ENCODE measurements at places on chromosomes 7 and 10. TPM values are rescaled to one million over a fixed set of nuclear protein-coding genes. Genes with fewer than 3 reads are reported as not detected.

DNA sequence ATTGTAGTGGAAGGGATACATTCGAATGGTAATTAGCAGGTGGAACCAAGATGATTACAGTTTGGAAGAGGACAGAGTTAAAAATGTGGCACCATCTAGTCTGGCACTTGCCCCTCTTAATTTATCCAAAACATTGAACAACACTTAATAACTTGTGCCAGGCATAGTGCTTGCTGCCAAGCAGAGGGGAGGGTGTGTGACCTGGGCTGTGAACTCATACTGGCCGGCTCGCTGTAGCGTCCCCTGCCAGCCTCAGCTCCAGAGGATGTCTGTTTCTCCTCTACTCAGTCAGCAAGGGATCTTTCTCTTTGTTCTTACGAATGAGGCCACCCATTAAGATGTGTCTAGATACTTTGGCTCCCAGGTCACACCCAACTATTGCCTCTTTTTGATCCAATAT lies 179.4 kb upstream of the INHBA start:
- H3K4me3 ChIP-seq: no peak overlapping the region
- no peak overlapping the region for H3K27ac ChIP-seq
- no peaks in the 10 kb centered on the region for H3K27me3 ChIP-seq
- H3K4me1 ChIP-seq: peaks cover 17% of the 10 kb centered on the region
- DNase-seq: no peak

DNA sequence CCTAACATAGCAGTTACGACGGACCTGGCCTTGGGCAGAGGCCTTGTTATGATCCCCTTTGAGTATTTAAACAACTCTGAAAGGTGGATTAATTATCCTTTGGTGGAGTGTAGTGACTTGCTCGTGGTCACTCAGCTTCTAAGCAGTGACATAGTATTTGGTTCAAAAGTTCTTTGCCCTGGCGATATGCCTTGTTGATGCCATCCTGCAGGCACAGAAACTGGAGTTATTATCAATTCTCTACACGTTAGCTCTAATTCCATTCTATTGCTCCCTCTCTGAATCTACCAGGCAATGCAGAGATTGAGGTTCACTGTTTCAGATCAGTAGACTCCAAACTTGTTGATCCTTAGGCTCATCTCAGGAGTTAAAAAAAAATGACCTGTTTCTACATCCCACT lies 32.5 kb upstream of the ELMO1 start:
- DNase-seq: no peak
- H3K4me3 ChIP-seq: no peak overlapping the region
- peaks cover 2% of the 10 kb centered on the region for H3K4me1 ChIP-seq
- H3K27ac ChIP-seq: no peak overlapping the region

- no peak overlapping the region for H3K4me3 ChIP-seq
- H3K4me1 ChIP-seq: no peaks in the 10 kb centered on the region
- DNase-seq: no peak
Measured at GRCh38 chr10:78442836-78443550, 409.3 kb downstream of the RPS24 start.

DNA sequence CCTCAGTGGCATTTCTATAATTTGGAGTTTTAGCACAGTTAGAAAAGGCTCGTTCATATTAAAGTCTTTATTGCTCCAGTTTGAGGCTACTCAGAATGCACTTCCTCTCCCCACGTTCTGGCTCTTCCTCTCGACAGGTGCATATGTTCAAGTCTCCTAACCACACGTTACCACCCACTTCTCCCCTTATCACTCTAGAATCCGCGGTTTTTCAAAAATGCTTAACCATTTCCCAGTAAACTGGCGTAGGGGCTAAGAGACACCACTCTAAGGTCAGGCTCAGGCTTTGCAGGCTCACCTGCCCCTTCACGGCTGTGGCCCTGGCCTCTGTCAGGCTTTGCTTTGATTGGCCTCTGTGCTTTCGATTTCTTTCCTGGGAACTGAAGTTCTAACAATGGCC lies 383.6 kb downstream of the GLRX3 start:
- no peak overlapping the region for H3K27ac ChIP-seq
- H3K27me3 ChIP-seq: no peaks in the 10 kb centered on the region
- H3K36me3 ChIP-seq: no peaks in the 10 kb centered on the region
- no peaks in the 10 kb centered on the region for H3K4me1 ChIP-seq

DNA sequence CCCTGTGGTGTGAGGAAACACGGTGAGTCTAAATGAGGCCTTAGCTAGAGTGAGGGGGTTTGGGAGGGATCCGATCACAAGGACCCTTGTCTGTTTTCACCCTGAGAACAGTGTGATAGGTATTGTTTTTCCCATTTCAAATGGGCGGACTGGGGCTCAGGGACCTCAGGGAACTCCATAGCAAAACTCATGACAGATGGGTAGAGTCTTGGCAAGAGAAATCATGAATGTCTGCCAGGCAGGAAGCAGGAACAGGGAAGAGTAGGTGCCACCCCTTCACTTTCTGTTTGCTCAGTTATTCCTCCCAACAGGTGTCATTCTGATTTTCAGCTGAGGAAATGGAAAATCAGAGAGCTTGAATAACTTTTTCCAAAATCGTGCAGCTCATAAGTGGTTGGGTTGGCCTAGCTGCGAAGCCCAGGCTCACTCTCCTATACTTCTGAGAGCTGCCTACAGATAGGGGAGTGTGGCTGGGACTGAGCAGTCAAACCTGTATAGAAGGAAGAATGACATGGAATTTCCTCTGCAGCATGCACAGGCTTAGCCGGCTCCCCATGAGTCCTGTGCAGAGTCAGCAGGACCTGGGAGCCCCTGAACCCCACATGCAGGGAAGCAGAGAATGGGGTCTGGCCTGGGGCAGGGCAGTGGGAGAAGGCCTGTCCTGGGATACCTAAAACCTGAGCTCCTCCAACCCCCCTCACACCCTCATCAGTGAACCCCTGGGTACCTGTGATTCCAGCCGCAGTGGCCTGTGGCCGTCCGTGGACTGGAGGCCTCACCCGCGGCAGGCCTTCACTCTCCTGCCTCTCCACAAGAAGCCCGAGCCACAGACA lies 17.6 kb upstream of the C10orf105 start:
- no peak for DNase-seq
- no peaks in the 10 kb centered on the region for H3K36me3 ChIP-seq
- H3K4me3 ChIP-seq: no peak overlapping the region
- peaks cover 57% of the 10 kb centered on the region for H3K4me1 ChIP-seq
- peak overlapping the region; percentile 44 for H3K27ac ChIP-seq

DNA sequence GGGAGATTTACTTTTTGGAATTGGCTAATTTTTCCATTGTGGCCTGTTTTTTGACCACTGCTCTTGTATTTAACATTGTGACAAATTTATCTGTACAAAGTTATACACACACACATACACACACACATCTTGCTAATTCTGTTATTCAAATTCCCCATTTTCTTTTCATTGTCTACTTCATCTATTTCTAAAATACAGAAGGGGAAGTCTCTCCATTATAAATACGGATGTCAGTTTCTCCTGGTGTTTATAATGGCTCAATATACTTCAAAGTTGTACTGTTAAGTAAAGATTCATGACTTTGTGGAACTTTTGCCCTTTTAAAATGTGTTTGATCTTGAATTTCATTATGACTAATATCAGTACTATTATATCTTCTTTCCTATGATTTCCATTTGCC lies 81.0 kb downstream of the CNOT4 start:
- DNase-seq: no peak
- peaks cover 5% of the 10 kb centered on the region for H3K4me1 ChIP-seq
- H3K27ac ChIP-seq: no peak overlapping the region
- H3K4me3 ChIP-seq: no peak overlapping the region

DNA sequence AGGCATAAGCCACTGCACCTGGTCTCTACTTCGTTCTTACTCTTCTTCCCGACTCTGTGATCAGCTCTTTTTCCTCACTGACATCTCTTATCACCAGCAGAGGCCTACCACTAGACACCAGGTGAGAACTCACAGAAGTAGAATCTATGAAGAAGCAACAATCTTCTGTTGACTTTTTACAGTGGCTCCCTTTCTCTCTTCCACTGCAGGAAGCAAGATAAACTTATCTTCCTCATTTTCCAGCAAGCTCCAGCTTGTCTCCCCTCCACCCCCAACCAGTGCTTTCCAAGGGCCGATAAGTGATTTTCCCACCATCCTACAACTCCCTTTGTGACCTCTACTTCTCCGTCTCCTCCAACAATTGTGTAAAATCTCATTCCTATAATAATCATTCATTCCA lies 45.5 kb downstream of the TLX1 start:
- H3K27me3 ChIP-seq: peaks cover 23% of the 10 kb centered on the region
- H3K27ac ChIP-seq: no peak overlapping the region

- peaks cover 6% of the 10 kb centered on the region for H3K4me1 ChIP-seq
- H3K27ac ChIP-seq: no peak overlapping the region
- H3K36me3 ChIP-seq: no peaks in the 10 kb centered on the region
- no peak for DNase-seq
- H3K4me3 ChIP-seq: no peak overlapping the region
Measured at GRCh38 chr10:17743437-17743836, 8.6 kb upstream of the TMEM236 start.

DNA sequence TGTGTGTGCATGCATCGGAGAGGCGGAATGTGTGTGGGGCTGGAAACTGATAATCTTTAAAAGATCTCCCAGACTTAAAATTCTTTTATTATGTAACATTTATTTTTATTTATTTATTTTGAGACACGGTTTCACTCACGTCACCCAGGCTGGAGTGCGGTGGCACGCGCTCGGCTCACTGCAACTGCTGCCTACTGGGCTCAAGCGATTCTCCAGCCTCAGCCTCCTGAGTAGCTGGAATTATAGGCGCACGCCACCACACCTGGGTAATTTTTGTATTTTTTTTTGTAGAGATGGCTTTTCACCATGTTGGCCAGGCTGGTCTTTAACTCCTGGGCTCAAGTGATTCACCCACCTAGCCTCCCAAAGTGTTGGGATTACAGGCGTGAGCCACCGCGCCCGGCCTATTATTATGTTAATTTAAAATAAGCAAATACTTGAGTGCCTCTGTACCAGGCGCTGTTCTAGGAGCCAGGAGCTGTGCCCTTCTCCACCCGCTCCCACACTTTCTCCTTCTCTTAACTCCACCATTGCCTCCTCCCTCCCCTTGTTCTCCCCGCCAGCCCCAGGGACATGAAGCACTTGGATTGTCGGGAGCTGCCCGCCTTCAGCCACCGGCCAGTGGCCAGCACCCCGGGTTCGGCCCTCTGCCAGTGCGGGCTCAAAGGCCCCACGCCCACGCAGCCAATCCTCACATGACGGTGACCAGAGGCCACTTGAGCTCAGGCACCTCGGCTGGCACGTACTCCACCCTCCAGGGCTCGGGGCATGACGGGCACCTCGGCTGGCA lies 163.6 kb downstream of the DNAJB6 start:
- no peak overlapping the region for H3K4me3 ChIP-seq
- H3K27ac ChIP-seq: no peak overlapping the region
- no peaks in the 10 kb centered on the region for H3K36me3 ChIP-seq
- no peak for DNase-seq

GRCh38 chr10:91311601-91312381 lies 91.3 kb downstream of the PCGF5 start:
- no peak overlapping the region for H3K4me3 ChIP-seq
- DNase-seq: no peak
- H3K27ac ChIP-seq: no peak overlapping the region
- H3K27me3 ChIP-seq: no peaks in the 10 kb centered on the region
- H3K36me3 ChIP-seq: no peaks in the 10 kb centered on the region

GRCh38 chr10:11687779-11688447 lies 54.3 kb upstream of the ECHDC3 start:
- DNase-seq: no peak
- no peaks in the 10 kb centered on the region for H3K36me3 ChIP-seq
- H3K4me1 ChIP-seq: peaks cover 39% of the 10 kb centered on the region
- H3K27ac ChIP-seq: peak overlapping the region; percentile 59

GRCh38 chr7:29204491-29205272 lies 10.1 kb downstream of the CHN2 start:
- no peaks in the 10 kb centered on the region for H3K27me3 ChIP-seq
- peaks cover 3% of the 10 kb centered on the region for H3K4me1 ChIP-seq
- no peak overlapping the region for H3K4me3 ChIP-seq
- H3K27ac ChIP-seq: no peak overlapping the region

DNA sequence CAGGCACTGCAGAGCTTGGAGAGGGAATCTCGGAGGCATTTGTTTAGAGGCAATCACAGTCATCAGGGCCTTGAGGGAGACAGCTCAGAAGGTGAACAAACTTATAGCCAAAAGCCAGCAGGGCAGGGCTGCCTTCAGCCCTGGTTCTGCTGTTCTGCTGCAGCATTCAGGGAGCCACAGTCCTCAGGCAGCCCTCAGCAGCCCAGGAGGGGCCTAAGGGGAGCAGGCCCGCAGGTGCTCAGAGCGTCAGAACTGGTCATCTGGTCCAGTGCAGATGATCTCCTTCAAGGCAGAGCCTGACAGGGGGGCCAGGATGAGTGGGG lies 84.7 kb downstream of the ARHGAP22 start:
- peaks cover 45% of the 10 kb centered on the region for H3K27me3 ChIP-seq
- DNase-seq: no peak

DNA sequence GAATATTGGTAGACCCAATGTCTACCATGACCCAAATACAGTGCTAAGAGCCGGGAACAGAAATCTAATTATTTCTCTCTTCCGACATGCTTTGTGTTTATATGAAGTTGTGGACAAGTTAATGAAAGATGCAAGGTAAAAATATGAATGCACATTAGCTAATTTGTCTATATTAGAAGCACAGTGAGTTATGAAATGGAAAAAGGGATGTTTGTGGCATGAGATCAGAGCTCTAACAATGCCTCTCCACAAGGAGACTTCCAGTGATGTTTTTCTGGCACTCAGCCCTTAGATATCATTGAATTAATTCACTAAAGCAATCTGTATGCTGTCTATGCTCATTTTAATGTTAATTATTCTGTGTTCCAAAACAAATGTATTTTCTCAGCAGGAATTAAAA lies 897.2 kb downstream of the CNTNAP2 start:
- DNase-seq: no peak
- no peak overlapping the region for H3K27ac ChIP-seq
- H3K27me3 ChIP-seq: no peaks in the 10 kb centered on the region
- H3K4me1 ChIP-seq: no peaks in the 10 kb centered on the region
- H3K36me3 ChIP-seq: no peaks in the 10 kb centered on the region

PTPRZ1 gene
- total RNA-seq: 47.4 TPM

PDE6C gene
- total RNA-seq: not detected

CUZD1 gene
- total RNA-seq: 2.7 TPM

KNDC1 gene
- 2.5 TPM for total RNA-seq

PTEN gene
- 69.1 TPM for total RNA-seq

SERPINE1 gene
- total RNA-seq: 22.9 TPM

HACD1 gene
- 5.5 TPM for total RNA-seq
